ENCODE measurements at places on chromosomes 11 and 22. TPM values are rescaled to one million over a fixed set of nuclear protein-coding genes. Genes with fewer than 3 reads are reported as not detected.

A4GALT gene
- total RNA-seq = 8.5 TPM

EMSY gene
- 12.0 TPM for total RNA-seq

DSCAML1 gene
- not detected for total RNA-seq

LRRN4CL gene
- 0.09 TPM for total RNA-seq

UBQLNL gene
- under 0.01 TPM for total RNA-seq

NRIP3 gene
- 12.0 TPM for total RNA-seq

VPS37C gene
- total RNA-seq = 8.0 TPM

MFRP gene
- not detected for total RNA-seq

TRIM6 gene
- total RNA-seq = 0.81 TPM

KREMEN1 gene
- 0.27 TPM for total RNA-seq

INSC gene
- 1.2 TPM for total RNA-seq
